COR-L47 (cell line): ENCODE measurements at places on chromosomes 12 and 14.

GRCh38 chr12:89559753-89560152 lies 33.9 kb upstream of the POC1B start:
- no peak for DNase-seq

- DNase-seq = no peak
Observed at GRCh38 chr12:47078733-47079467, 521 bp upstream of the PCED1B start.

- DNase-seq = no peak
Observed at GRCh38 chr12:132940071-132940719, 15.9 kb downstream of the ZNF605 start.

DNA sequence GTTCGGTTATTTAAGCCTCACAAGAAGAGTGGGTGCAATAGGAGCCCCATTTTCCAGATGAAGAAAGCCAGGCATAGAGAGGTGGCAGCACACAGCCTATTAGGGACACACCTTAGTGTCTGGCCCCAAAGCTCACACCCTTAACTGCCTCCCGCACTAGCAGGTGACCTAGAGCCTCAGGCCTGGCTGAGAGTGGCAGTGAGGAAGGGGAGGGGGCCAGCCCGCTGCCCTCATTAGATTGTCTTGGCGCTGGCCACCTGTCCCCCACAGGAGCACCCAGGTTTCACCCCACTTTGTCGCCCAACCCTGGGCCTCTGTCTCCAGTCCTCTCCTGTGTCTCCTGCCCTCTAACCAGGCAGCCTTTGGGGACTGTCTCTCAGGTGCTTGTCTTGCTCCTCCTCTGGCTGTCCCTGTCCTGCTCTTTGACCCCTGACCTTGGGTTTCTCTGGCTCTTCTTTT lies 18.5 kb upstream of the PGF start:
- no peak for DNase-seq

DNA sequence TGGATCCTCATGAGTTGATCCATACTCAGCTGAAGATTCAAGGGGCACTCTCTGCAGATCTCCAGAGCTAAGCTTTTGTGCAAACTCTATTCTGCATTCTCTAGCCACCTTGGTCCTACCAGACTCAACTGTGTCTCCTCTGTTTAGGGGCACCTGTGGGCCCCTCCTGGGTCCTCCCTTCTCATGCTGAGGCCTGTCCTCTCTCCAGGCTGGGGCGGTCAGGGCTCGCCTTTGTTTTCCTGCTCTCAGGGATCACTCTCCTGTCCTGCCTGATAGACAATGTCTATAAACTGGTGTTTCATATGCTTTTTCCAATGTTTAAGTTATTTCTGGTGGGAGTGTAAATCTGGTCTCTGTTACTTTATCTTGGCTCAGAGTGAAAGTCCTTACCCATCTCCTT lies 11.6 kb upstream of the KIF26A start:
- DNase-seq = no peak

- DNase-seq = no peak
Observed at GRCh38 chr12:96522690-96523089, 33.3 kb downstream of the CFAP54 start.

GRCh38 chr12:63668028-63668799 lies at the start of gene DPY19L2:
Gene DPY19L2, minus strand, starts transcription at chr12:63668493. Its CDS starts 100 bp downstream, at chr12:63668393.
- peak; percentile 93 for DNase-seq

DNA sequence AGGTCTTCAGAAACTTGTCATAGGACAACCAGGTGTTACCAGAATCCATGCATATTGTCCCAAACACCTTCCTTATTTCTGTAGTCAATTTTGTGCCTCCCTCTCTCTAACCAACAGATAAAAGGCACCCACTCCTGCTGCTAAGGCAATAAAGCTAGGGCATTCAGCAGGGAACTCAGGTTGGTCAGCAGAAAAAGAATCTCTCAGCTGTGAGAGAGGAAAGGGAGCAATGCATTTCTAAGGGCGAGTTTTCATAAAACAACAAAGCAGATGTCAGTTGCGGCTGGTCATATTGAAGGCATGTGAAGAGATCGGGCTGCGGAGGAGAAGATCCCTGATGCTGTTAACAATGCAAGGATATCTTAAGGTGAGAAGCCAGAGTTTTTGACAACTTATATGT lies 7.4 kb upstream of the POU6F1 start:
- DNase-seq = no peak

- DNase-seq = no peak
Observed at GRCh38 chr12:128314611-128315010, 47.6 kb downstream of the TMEM132C start.

GRCh38 chr14:75562489-75562888 lies 15.9 kb upstream of the FLVCR2 start:
- DNase-seq = no peak

DNA sequence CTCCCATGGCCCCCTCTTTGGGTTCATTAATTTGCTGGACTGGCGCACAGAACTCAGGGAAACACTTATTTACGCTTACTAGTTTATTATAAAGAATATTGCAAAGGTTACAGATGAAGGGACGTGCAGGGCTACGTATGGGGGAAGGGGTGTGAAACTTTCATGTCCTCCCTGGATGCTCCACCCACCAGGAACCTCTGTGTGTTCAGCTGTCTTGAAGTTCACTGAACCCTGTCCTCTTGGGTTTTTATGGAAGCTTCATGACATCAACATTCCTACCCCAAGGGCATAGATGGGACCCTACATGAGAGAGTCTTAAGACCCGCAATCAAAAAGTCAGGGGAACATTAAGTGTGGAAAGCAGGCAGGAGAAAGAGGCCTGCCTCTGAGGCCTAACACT lies 58.1 kb downstream of the ADIPOR2 start:
- DNase-seq = no peak
